Sigmoid colon (tissue), 7 donors: ENCODE measurements at places on chromosomes 5 and 9. TPM values are rescaled to one million over a fixed set of nuclear protein-coding genes. Genes with fewer than 3 reads are reported as not detected.
A peak's percentile ranks its signal among the peaks of the same experiment; 100 is the strongest.

DNA sequence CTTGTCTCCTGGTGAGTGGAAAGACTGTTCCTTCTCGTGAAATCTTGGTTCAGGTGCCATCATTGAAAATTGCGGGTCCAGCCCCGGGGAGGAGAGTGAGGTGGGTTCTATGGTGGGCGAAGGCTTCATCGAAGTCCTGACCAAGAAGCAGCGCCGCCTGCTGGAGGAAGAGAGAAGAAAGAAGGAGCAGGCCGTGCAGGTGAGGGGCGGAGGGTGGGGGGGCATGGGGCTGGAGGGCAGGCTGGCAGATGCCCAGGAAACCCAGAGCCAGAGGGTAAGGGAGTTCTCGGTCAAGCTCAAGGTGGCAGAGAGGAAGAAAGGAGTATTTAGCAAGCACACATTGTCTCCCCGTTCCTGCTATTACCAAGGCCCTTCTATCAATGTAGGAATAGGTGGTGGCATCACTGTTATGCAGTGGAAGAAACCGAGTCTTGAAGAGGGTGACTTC is 24.3 kb upstream of the POMT1 start:
- no peaks in the 10 kb centered on the region for H3K27me3 ChIP-seq
- H3K36me3 ChIP-seq: peaks cover 97% of the 10 kb centered on the region
- no peak overlapping the region for H3K27ac ChIP-seq
- no peaks in the 10 kb centered on the region for H3K4me1 ChIP-seq
- H3K4me3 ChIP-seq: no peak overlapping the region
- no peak for DNase-seq

- DNase-seq: no peak
- H3K4me3 ChIP-seq: no peak overlapping the region
- no peaks in the 10 kb centered on the region for H3K27me3 ChIP-seq
- no peaks in the 10 kb centered on the region for H3K36me3 ChIP-seq
Observed at GRCh38 chr5:34639852-34640626, 16.1 kb upstream of the RAI14 start.

DNA sequence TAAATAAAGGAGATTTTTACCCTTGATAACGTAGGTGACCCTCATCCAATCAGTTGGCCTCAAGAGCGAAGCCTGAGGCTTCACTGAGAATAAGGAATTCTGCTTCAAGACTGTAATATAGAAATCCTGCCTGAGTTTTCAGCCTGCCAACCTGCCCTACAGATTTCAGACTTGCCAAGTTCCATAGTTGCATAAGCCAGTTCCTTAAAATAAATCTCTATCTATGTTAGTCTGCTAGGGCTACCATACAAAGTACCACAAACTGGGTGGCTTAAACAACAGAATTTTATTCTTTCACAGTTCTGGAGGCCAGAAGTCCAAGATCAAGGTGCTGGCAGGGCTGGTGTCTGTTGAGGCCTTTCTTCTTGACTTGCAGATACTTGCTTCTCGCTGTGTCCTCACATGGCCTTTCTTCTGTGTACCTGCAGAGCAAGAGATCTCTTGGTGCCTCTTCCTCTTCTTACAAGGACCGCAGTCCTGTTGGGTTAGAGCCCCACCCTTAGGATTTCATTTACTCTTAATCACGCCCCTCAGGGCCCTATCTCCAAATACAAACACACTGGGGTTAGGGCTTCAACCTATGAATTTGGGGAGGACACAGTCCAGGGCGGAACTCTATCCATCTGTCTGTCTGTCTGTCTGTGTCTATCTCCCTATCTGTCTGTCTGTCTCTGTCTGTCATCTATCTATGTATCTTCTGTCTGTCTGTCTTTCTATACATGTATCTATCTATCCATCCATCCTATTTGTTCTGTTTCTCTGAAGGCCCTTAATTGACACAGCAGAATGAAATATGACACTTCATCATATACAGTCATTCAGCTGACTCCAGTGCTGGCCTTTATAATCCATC is 17.0 kb upstream of the CMBL start:
- H3K36me3 ChIP-seq: no peaks in the 10 kb centered on the region
- no peak overlapping the region for H3K4me3 ChIP-seq
- no peak for DNase-seq
- peak overlapping the region; percentile 1 for H3K27ac ChIP-seq
- H3K27me3 ChIP-seq: no peaks in the 10 kb centered on the region

The FAXDC2 gene
- total RNA-seq: 85.0 TPM

The NREP gene
- 8.7 TPM for total RNA-seq

The FIBCD1 gene
- not detected for total RNA-seq

GRCh38 chr9:106954558-106954957 is 91.6 kb downstream of the ZNF462 start:
- no peaks in the 10 kb centered on the region for H3K36me3 ChIP-seq
- H3K4me3 ChIP-seq: no peak overlapping the region
- no peaks in the 10 kb centered on the region for H3K27me3 ChIP-seq
- DNase-seq: no peak
- H3K4me1 ChIP-seq: peaks cover 45% of the 10 kb centered on the region
- H3K27ac ChIP-seq: no peak overlapping the region

- DNase-seq: peak; percentile 78
- H3K36me3 ChIP-seq: no peaks in the 10 kb centered on the region
- H3K4me3 ChIP-seq: no peak overlapping the region
- no peaks in the 10 kb centered on the region for H3K27me3 ChIP-seq
- H3K4me1 ChIP-seq: peaks cover 33% of the 10 kb centered on the region
Observed at GRCh38 chr5:10761933-10762775, 1.1 kb upstream of the DAP start.

The IFNB1 gene
- total RNA-seq: not detected

The BTNL3 gene
- total RNA-seq: not detected

The SPEF2 gene
- 5.5 TPM for total RNA-seq

The OXCT1 gene
- total RNA-seq: 35.0 TPM

- H3K4me1 ChIP-seq: peaks cover 10% of the 10 kb centered on the region
- no peak for DNase-seq
- no peak overlapping the region for H3K27ac ChIP-seq
- no peaks in the 10 kb centered on the region for H3K27me3 ChIP-seq
- no peaks in the 10 kb centered on the region for H3K36me3 ChIP-seq
- no peak overlapping the region for H3K4me3 ChIP-seq
Observed at GRCh38 chr9:87193925-87194868, 246.9 kb upstream of the GAS1 start.

DNA sequence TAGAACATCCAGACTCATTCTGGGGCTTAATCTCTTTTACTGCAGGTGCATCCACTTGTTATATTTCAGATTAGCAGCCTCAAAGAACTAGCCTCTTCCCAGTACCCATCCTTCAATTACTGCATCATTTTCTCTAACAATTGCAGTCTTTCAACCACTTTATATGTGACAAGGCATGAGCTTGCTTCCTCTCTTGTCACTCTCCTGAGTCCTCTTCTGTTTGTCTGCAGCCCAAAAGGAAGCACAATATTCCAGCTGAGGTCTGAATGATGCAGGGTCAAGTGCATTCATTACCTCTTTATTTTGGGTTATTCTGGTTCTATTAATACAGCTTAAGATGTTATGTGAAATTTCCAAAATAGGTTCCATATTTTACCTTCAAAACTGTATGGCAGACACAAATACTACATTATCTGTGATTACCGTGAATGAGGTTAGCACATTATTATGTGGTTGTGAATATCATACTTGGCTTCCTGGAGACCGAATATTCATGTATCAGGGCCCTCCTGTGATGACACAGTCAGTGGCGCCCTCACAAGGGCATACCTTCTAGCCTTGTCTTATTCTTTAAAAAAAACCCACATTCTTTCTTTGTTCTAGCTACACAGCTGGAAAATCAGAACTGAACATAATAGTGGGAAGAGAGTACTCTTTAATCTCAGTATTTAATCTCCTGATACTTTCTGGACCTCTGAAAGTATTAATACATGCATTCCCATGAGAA is 323.8 kb downstream of the PDE4D start:
- no peak overlapping the region for H3K27ac ChIP-seq
- no peaks in the 10 kb centered on the region for H3K27me3 ChIP-seq
- H3K4me1 ChIP-seq: no peaks in the 10 kb centered on the region
- no peaks in the 10 kb centered on the region for H3K36me3 ChIP-seq
- H3K4me3 ChIP-seq: no peak overlapping the region

The TMOD1 gene
- 56.8 TPM for total RNA-seq

The FOXD4L4 gene
- total RNA-seq: not detected

DNA sequence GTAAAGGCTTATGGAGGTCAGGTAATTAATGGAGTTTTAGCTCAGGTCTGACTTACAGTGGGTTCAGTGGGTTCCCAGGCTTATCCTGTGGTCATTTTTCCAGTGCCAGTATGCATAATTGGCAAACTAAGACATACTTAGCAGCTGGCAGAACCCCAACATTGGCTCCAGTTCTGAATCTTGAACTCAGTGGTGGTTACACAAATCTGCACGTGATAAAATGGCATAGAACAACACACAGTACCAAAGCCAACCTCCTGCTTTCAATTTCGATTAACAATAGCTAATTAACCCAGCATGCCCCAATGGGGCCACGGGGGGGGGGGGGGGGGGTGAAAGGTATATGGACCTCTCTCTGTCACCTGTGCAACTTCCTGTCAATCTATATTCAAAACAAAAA is 19.0 kb upstream of the BARX1 start:
- H3K4me3 ChIP-seq: no peak overlapping the region
- no peaks in the 10 kb centered on the region for H3K4me1 ChIP-seq
- H3K27me3 ChIP-seq: peaks cover 1% of the 10 kb centered on the region
- no peaks in the 10 kb centered on the region for H3K36me3 ChIP-seq
- no peak overlapping the region for H3K27ac ChIP-seq
- DNase-seq: no peak

DNA sequence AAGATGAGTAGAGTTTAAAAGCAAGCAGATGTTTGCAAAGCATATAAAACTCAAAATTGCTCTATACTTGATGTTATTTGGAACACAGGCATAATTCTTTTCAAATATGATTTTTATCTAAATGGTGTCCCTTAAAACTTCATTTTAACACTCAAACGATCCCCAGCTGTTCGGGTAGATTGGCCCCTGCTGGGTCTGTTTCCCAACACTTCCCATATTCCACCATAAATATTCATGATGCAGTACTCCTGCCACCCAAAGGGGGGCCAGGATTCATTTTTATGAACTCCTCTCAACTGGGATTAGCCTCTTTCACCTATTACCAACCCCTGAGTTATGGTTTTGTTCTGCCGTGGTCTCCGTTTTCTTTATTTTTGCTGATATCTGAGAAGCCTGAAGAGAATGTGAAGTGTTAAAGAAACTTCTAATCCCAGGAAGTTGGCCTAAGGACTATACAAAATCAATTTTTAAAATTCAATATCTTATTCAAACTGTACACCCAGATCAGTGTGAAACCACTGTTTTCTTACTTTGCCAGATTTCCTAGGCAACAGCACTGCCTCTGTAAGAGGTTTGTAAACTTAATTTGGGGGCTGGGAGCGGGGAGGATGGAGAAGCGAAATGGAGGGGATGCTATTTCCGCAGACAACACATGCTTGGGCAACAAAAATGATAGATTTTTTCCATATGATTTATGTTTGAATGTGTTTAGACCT is 384.1 kb downstream of the DMRT2 start:
- no peaks in the 10 kb centered on the region for H3K27me3 ChIP-seq
- DNase-seq: no peak
- H3K27ac ChIP-seq: no peak overlapping the region
- H3K36me3 ChIP-seq: no peaks in the 10 kb centered on the region
- no peak overlapping the region for H3K4me3 ChIP-seq

GRCh38 chr5:154166901-154167791 is 23.4 kb upstream of the GALNT10 start:
- no peak for DNase-seq
- no peaks in the 10 kb centered on the region for H3K36me3 ChIP-seq
- no peaks in the 10 kb centered on the region for H3K27me3 ChIP-seq
- peaks cover 7% of the 10 kb centered on the region for H3K4me1 ChIP-seq

DNA sequence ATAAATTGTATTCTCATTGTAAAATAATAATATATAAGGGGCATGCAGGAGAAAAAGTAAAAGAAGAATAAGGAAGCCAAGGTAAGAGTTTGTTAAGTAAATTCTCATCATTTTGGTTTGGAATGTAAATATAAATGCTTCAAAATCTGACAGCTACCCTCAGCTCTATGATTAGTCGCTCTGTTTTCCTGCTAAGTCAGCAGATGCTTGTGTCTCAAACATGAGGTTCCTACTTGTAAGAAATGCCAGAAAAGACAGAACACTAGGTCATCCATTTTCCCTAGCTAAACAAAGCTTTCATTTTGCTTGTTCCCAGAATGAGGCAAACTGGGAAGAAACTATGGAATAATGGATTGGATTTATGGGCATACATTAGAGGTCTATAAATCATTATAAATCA is 293.1 kb downstream of the DMRTA1 start:
- H3K27ac ChIP-seq: no peak overlapping the region
- no peaks in the 10 kb centered on the region for H3K4me1 ChIP-seq
- no peak for DNase-seq
- no peaks in the 10 kb centered on the region for H3K36me3 ChIP-seq
- H3K27me3 ChIP-seq: no peaks in the 10 kb centered on the region
- no peak overlapping the region for H3K4me3 ChIP-seq

DNA sequence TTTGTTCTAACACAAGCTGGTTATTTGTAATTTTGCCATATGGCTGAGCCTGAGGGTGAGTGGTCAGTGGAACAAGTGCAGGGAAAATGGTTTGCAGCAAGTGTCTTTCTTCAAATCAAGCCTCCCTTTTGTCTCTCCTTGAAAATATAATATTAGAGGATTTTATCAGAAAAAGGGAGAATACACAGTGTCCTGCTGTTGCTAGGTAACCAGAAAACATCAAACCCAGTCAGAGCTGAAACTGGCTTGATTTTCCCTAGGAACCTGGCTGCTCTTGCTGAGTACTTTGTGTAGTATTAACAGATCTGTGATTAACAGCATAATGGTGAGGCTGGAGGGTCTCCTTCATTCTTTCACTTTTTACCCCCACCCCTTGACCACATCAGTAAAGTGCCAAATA is 314.0 kb downstream of the ARHGEF28 start:
- H3K27me3 ChIP-seq: no peaks in the 10 kb centered on the region
- no peak overlapping the region for H3K27ac ChIP-seq
- H3K4me3 ChIP-seq: no peak overlapping the region
- no peaks in the 10 kb centered on the region for H3K36me3 ChIP-seq
- no peak for DNase-seq

DNA sequence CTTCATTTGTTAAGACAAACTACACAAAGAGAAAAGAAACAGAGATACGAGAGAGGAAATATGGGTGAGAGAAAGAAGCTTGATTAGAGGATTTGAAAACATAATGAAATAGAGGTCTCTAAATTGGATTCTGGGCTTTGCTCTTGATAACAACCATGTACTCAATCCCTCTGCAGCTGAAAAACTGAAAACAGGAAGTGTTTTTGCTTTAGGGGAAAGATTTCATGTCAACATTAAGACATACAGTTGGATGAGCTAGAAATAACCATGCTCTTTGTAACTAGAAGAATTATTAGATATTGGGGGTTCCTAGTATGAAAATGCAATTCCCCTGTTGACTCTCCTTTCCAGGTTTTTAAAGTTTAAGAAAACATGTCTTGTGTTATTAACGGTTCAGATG is 21.9 kb downstream of the CRHBP start:
- no peak overlapping the region for H3K4me3 ChIP-seq
- H3K4me1 ChIP-seq: no peaks in the 10 kb centered on the region
- no peaks in the 10 kb centered on the region for H3K36me3 ChIP-seq
- no peak overlapping the region for H3K27ac ChIP-seq
